Foreskin melanocyte (primary cell): ENCODE measurements at places on chromosomes 6 and 20.

GRCh38 chr6:114280239-114280982 is 62.4 kb downstream of the HS3ST5 start:
- DNase-seq, result no peak

DNA sequence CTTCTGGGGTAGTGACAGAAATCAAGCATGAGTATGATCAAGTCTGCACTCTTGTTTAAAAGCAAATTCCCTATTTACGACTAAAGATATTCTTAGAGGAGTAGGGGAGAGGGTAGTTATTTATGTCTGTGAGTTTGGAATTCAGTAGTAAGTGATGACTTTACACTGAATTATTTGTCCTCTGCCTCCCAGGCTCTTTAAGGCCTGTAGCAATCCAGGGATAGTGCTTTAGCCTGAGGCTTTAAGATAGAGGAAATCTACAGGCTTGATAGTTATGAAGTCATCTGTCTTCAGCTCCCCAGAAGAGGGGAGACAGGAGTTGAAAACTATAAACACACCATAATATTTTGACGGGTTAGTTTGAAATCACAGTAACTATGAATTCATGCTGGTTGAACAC is 664.5 kb downstream of the EPM2A start:
- no peak for DNase-seq

GRCh38 chr6:43843097-43843645 is 73.2 kb downstream of the VEGFA start:
- DNase-seq, result no peak

DNA sequence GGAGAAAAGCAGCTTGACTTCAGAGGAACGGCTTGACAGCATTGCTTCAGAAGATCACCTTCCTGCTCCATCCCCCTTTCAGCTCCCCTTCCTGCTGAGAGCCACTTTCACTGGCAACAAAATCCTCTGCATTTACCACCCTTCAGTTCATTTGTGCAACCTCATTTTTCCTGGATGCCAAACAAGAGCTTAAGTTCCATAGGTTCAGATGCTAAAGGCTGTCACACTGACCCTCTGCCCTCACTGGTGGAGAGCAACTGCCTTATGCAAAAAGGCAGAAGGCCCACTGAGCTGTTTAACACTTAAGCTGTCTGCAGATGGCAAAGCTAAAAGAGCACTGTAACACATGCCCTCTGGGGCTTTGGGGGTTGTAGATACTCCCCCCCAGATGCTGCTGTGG is 131.2 kb upstream of the SPACA1 start:
- no peak for DNase-seq

GRCh38 chr6:107228754-107229153 is 113.4 kb upstream of the BEND3 start:
- no peak for DNase-seq

GRCh38 chr6:164889980-164890379 is 419.4 kb downstream of the C6orf118 start:
- DNase-seq, result no peak

DNA sequence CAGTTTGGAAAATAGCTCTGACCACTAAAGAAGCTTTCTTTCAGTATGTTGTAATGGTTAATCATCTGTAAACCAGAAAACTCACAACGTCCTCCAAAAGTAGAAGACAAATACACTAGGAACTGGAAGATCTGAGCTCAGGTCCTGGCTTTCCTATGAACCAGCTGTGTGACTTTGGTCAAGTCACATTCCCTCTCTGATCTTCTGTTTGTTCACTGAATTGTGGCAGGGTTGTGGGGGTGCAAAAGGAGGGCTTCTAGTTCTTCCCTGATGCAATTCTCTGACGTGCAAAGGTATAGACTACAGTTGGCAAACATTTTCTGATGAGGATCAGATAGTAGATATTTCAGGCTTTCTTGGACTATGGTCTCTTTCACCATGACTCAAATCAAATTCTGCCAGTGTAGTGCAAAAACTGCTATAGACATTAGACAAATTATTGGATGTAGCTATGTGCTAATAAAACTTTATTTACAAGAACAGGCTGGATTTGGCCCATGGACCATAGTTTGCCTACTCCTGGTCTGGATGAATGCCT is 44.9 kb downstream of the ATXN1 start:
- DNase-seq, result no peak

GRCh38 chr6:107550241-107550840 is 60.4 kb downstream of the SOBP start:
- DNase-seq, result no peak

- DNase-seq, result no peak
These were observed 40.1 kb downstream of the FAM120B start for GRCh38 chr6:170346649-170347048.

GRCh38 chr6:7201732-7202541 is 94.2 kb downstream of the RREB1 start:
- no peak for DNase-seq

GRCh38 chr6:46734867-46735719 is at the start of gene PLA2G7:
Gene PLA2G7, minus strand, starts transcription at chr6:46735375. Its CDS starts 12,484 bp downstream, at chr6:46722891.
- DNase-seq, result no peak

DNA sequence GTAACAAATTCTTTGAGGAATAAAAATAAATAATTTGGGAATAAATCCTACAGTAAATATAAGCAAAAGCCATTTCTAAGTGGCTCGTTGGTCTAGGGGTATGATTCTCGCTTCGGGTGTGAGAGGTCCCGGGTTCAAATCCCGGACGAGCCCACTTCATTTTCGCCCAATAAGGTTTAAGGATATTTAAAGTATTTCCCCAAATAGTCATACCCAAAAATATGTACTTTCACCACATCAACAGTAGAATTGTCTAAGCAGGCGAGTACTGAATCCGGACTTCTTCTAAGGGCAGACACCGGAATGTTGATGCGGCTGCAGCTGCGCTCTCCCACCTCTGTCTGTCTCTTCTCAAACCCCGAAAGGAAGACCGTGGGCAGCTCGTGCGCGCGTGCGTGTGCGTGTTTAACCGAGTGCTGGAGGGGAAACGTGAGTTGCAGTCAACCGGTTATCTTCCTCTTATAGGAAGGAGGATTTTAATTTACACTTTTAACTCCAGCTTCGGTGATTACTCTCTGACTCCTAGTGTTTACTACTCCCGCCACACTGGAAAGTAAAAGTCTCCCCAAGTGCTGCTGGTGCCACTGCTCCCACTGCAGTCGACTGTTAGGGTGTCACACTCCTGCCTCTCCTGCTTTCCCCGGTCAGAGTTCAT is 155.7 kb upstream of the PRSS16 start:
- DNase-seq, result peak; percentile 90

- DNase-seq, result no peak
These were observed 20.0 kb downstream of the SULF2 start for GRCh38 chr20:47765271-47765670.

DNA sequence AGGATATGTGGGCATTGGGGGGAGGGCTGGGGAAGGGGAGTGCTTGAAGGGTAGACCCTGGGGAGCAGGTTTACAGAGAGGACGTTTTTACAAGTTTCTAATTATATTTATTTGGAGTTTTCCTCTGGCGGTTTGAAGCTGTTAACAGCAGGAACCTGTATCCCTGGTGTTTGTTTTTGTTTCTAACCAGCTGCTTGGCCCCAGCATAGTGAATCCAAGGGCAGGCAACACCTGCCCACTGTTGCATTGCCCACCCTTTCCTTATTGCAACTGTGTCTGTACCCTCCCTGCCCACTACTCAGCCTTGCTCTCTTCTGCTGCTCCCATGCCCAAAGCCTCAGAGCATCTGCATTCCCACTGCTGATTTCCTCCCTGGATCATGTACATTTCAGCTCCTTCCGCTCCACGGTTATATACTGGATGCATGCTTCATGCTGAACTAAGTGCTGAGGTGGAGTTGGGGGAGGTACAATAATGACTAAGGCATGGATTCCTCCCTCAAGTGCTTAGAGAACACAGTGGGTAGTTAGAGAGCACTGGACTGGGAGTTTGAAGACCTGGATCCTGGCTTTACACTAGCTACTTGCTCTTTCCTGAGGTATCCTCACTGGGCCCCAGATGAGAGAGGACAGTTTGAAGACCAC is 6.0 kb downstream of the SCUBE3 start:
- DNase-seq, result no peak

- DNase-seq, result no peak
These were observed 181.1 kb upstream of the TENT5A start for GRCh38 chr6:81933608-81934051.

DNA sequence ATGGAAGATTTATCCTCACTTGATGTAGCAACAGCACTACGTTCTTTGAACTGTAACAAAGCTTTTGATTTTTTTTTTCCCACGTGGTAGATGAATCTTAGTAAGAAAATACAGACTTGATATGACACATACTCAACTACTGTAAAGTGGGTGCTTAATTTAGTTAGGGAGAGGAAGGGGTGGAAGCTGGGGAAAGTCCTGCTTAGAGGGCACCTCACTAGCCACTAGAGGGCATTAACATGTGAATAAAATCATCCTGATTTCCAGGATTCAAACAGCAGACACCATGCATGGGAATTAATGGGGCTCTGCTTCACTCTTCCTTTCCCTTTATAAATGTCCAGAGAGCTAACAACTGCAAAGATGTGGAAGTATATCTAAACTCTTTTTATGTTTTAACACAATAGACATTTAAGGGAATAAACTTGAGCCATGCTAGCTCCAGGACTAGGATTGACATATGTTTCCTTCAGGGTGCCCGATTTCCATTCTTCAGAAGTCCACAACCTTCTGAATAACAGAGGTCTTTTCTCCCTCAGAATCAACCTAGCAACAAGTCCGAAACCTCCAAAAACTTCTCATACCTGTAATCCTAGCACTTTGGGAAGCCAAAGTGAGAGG is 250.1 kb downstream of the ATXN1 start:
- DNase-seq, result peak; percentile 37

- DNase-seq, result peak; percentile 98
These were observed 27.8 kb downstream of the SLC23A2 start for GRCh38 chr20:4973330-4974097.

DNA sequence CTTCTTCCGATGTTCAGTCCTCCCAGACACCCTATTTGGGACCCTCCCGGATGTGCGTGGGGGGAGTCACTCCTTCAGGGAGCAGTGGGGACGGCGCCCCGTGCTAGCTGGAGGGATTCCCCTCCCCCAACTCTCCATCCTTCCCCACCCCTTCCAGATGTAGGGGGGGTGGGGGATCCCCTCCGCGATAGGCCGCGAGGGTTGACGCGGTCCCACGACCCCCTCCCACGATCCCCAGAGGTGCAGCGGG is 548 bp downstream of the GNL1 start:
- DNase-seq, result no peak

- DNase-seq, result no peak
These were observed 112.0 kb downstream of the BACH2 start for GRCh38 chr6:90184334-90185298.

DNA sequence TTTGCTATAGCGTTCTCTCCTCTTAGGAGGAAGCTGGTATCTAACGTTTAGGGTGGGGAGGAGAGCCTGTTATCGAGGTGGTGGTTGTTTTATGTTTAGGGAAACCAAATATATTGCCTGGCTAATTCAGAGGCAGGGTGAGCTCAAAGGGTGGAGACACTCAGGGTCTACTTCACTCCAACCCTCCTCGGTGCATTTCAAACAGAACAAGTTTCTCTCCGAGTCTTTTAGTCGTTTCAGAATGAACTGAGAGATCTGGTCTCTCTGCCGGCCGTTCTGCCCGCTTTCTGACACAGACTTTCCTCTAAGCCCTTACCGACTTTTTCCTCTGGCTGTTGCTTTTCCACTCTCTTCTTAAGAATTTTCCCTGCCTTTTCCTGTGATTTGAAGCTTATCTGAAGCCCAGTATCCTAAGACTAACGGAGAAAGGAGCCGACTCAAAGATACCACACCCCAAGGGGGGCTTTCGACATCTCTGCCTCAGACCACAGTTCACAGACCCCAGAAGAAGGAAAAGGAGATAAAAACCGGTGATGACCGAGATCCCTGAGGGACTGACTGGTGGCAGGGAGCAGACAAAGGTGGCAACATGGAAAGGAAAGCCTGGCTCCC is 865 bp downstream of the STK38 start:
- DNase-seq, result peak; percentile 20

- no peak for DNase-seq
These were observed 29.2 kb downstream of the MOCS1 start for GRCh38 chr6:39904946-39905639.

DNA sequence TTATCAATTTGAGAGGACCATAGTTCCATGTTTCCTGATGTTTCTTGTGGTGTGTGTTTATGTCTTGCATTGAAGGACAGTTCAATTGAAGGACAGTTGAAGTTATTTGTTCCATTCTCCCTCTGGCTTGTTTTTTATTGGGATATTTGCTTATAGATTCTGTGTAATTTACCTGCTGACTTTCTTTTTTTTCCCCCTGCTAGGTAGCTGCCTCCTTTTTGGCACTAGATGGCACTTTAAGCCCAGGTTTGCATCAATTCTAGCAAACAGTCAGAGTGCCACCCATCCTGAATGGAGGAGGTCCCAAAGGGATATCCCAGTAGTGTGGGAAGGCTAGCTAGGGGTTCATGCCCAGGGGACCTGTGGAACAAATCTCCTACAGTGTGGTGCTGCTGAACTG is 78.1 kb downstream of the CFAP61 start:
- no peak for DNase-seq

DNA sequence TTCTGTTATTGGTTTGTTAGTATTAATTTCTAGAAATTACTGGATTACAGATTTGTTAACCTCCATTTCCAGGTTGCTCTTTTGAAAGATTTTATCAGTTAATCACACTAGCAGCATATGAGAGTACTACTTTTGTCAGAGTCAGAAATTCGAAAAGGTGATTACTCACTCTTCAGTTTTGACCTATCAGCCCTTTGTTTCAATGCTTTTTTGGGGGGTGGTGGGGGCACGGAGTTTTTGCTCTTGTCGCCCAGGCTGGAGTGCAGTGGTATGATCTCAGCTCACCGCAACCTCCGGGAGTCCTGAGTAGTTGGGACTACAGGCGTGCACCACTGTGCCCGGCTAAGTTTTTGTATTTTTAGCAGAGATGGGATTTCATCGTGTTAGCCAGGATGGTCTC is 149.2 kb downstream of the JARID2 start:
- DNase-seq, result no peak

DNA sequence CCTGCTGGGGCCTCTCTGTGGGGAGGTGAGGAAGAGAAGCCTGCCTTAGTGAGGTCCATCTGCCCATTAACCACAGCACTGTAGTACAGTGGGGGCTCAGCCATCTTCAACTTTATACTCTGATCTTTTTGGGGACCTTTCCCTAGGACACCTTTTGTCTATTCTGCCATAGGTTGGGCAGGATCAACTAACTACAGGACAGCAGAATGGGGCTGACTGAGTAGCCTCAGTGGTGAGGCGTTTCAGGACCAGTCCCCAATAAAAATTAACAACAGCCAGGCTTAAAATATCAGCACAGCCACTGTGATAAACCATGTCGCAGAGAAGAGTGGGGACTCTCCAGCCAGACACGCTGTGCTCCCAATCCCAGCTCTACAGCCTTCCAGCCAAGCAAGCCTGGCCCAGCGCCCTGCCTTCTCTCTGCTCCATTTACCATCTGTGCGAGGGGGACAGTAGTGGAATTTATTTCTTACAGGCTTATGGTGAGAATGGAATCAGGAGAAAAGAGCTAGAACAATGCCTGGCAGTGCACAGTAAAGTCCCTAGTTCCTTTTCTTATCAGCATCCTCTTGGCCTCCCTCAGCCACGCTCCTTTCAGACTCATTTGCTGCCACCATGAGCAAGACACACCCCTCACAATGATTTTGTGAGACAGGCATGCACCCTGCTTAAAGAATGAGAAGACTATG is 75.5 kb downstream of the SLC22A23 start:
- no peak for DNase-seq

DNA sequence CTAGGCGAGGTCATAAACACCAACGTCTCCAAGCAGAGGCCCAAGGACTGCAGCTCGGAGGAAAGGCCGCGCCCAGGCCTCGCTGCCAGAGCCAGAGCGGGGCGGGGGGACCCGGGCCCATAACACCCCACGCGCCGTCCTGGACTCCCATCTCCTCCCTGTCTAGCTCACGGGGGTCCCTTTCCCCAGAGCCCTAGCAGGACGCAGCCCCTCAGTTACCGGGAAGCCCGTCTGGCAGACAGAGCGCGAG is 44.9 kb downstream of the MDFI start:
- DNase-seq, result peak; percentile 5
